ENCODE measurements at places on chromosomes 3 and 15.

GRCh38 chr3:55014081-55014480 lies 86.2 kb upstream of the LRTM1 start:
- DNase-seq, result no peak

- DNase-seq, result no peak
Measured at GRCh38 chr3:52517796-52518722, 15.6 kb downstream of the NT5DC2 start.

DNA sequence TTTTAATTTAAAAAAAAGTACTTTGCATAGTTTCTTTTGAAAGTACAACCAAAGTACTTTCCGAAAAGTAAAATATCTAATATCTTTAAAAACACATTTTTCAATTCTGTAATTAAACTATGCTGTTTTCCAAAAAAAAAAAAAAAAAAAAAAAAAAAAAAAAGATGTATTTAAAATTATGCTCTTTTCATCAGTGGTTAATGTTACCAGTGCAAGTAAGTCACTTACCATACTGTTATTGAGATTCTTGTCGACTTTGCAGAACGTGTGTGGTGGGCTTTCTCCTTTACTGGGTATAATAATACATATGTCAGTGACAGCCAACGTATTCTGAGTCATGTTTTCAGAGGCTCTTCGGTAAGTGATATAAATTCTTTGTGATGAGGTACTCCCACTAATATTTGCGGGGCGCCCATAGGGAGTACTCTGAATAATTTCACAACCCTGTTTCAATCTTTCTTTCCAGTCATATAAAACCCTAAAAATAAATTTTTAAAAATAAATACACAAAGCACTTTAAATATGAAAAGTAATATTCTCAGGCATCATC lies 39.9 kb downstream of the DENND4A start:
- no peak for DNase-seq

DNA sequence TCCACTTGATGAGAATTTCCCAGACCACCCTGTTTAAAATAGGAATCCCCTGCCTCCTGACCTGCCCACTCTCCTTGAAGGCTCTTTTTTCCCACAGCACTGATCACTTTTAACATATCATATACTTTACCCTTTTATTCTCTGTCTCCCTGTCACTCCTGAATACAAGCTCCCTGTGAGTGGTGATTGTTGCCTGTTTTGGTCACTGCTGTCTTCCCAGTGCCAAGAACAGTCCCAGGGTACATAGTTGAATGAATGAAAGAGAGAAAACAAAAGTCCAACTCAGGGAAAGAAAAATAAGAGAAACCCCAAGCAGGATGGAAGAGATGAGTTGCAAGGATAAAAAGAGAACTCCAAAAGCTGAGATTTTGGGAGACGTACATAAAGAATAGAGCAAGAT lies 500.3 kb upstream of the LMCD1 start:
- no peak for DNase-seq

- DNase-seq, result no peak
Measured at GRCh38 chr3:111610612-111611054, 15.5 kb upstream of the ZBED2 start.

DNA sequence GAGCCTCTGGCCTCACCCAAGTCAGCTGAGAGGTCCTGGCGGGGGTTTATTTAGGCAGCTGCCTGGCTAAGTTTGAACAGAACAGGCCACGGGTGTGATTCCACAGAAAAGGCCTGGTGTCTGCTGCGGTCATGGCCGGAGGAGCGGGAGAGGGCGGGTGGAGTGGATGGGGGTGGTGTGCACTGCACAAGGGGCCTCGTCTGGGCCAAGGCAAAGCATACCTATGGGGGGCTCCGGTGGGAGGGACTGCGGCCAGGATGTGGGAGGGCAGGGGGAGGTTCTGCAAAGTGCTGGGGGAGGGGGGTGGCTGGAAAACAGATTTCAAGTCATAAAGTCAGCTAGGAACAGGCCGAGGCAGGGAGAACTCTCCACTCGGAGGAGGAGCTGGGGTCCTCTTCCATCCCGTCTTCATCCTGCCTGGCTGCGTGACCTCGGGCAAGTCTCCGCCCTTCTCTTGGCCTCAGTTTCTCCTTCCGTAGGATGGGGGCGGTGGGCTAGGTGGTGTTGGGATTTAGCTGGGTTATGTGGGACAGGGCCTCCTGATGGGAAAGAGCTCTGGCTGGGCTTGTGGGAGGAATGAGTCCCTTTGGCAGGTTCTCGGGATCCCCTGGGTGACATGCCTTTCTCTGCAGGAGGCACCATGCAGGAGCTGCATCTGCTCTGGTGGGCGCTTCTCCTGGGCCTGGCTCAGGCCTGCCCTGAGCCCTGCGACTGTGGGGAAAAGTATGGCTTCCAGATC lies 878 bp downstream of the ISLR start:
- DNase-seq, result no peak

DNA sequence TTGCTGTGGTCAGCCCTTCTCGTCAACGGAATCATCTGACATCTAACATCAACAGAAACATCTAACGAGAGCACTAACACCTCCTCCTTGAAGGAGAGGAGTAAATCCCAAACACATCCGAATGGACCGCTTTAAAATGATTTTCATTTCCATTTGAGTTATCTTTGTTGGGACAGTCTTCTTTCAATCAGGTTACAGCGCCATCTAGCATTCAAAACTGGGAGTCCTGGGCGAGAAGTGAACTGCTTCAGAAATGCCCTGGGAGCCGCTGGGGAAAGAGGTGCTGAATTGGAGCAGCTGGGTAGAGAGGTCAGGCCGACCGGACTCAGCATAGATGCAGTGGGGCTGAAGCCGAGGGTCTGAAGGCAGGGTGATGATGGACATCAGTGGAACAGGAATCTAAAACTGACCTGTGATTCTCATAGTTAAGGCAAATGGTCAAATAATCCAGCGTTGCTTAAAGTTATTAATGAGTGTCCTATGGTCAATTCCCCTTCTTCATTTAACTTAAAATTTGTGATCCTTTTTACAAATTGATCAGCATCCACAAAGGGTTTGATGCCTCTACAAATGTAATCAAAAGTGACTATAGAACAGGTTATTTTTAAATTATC lies 170.0 kb upstream of the NDN start:
- DNase-seq, result peak; percentile 59

DNA sequence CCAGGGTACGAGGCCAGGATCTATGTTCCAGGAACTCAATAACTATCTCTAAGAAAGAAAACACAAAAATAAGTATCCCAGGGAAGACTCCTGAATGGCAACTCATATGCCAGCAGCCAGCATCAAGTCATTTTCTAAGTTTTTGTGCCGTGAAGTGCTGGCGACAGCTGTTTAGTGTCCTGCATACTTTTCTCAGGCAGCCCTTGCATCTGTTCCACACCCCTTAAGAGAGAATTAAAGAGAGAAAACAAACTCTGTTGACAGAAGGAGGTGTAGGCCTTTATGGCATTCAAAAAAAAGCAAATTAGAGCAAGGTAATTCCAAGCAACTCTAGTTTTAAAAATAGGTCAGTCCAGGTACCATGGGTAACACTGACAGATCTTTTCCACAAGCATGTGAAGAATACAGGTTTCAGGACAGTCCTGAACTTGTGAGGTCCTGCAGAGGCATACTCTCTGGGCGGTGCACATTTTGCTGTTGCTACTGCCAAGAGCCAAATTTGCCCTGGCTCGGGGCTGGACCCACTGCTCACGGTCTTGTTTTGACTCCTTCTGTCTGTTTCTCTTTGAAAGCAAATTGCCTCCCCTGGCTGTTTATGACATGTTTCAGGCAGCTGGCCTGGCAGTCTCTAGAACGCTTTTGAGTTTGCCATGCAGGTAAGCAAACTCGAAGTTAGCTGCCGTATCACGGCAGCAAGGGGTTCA lies 252.1 kb upstream of the ADAMTS9 start:
- DNase-seq, result no peak

DNA sequence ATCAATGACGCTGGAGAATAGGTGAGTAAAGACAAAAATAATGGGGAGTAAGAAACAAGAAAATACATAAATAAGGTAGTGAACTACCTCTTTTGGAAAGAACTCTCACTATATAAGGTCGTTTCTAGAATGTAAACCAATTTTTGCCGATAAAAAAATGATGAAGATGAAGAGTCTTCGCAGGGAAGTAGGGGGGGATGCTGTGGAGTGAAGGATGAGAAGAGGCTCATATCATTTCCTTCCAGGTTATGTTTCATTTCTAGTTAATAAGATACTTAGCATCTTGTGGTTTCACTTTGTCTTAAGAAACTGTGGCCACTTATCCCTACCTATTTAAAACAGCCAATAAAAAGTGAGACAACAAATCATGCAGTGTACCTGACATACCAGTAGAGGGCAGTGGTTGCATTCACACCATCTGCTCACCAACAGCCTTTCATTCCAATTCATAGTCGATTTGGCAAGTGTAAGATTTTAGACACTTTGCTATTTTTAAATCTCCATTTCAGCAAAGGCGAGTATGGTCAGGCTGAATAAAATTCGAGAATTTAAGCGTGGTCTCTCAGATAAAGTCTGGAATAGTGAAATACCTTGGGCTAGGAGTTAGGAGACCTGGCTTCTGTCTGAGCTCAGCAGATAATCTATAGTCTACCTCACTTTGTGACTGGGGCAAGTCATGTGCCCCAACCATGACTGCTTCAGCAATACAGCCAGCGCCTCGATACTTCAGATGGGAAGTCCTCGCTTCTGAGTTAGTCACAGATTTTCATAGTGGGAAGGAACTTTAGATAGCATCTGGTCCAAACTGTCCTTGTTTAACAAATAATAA lies 28.9 kb upstream of the ICE2 start:
- DNase-seq, result peak; percentile 19

DNA sequence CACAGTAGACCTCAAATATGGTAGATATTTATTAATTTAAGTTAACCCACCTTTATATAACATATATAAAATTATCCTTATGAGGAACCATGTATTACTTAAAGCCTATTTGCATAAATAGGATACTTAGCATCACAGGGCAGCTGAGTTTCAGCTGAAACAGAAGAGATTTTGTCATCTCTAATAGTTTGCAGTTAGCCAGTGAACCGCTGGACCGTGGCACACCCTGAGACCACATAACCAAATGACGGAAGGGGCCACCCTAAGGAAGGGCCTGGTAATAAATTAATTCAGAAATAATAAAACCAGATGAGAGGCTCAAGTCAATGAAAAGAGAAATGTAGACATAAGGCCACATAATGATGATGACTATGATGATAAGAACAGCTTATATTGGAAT lies 107.7 kb downstream of the MYO5A start:
- no peak for DNase-seq

DNA sequence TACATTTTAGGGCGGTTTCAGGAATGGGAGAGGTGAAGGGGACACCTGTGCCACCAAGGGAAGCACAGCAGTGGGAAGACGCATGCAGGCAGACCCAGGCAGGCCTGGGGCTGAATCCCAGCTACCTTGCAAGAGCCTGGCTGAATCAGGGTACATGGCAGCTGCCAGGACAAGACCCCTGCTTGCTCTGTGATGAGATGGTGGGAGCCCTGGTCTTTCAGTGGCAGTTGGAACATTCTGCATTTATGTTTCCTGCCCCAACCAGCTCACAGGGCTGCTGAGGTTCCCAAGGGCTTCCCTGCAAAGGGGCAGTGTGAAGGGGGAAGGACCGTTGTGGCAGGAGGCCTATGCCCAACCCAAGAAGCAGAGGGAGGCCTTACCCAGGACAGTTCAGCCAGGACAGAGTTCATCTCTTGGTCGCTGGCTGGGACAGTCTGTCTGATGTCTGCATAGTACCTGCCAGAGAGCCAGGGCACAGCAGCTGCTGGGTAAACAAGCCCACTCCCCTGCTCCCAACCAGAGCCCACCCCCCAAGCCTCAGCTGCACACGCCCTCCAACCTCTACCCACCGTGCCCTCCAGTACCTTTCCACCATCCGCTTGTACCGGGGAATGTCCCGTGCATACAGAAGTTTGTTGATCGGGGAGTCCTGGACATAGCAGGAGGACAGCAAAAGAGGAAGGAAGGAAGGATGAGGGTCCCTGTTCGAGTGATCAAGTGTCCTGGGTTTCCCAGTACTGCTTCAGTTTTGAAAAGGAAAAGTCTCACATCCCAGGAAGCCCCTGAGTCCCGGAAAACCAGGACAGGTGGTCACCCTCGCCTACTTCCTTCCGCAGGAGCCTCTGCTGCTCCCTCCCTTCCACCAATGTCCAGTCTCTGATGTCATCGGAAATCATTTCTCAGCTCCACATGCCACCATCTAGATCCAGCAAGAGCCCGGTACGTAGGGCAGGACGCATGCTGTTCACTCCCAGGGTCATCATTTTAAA lies 23.1 kb downstream of the PLXNB1 start:
- no peak for DNase-seq

GRCh38 chr3:25040748-25041147 lies 387.3 kb upstream of the RARB start:
- DNase-seq, result no peak

DNA sequence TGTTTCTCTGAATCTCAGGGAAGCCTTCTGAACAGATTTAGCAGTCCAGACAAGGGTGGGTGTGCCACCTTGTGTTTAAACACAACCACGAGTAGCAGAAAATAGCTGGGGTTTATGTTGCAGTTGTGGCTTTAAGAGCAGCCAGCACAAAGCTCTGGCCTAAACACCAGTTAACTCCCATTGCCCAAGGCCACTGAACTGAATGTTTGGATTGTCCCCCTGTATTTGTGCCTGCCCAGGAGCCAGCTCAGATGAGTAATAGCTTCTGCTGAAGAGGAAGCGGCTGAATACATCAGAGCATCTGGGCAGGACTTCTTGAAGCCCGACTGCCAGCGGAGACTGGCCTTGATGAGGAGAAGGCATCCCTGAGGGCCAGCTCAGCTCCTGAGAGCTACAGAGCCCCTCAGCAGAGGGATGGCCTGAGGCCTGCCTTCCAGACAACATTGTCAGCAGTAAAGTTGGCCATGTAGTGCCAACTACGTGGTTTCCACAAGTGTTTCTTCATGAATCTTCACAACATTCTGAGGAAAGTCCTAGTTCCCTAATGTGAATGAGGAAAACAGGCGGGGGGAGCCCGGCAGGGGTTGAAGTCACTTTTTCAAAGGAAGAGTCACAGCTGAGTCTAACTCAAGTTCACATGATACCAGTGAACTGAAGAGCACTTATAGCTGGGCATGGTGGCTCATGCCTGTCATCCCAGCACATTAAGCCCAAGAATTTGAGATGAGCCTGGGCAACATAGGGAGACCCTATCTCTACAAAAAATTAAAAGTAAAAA lies 65.8 kb upstream of the ZBTB38 start:
- no peak for DNase-seq

DNA sequence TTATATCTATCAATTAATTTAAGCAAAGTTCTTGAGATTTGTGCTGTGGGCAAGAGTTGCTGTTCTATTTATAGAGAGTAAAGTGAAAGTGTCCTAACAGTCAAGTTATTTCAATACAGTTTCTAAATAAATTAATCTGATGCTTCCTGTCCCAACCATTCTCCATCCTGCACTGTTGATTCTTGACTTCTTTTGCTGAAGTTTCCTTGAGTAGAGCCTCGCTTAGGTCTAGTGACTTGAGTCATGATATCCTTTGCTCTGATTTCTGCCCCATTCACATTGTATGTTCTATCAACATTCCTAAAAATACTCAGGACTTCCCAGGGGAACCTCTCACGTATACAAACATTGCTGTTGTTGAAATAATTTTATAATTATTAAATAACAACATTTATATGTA lies 498.4 kb upstream of the ALCAM start:
- DNase-seq, result no peak

Data from neural crest cell (in vitro differentiated cells).